SK-MEL-5 (cell line): ENCODE measurements at places on chromosomes 5 and 9. TPM values are rescaled to one million over a fixed set of nuclear protein-coding genes. Genes with fewer than 3 reads are reported as not detected.

IL7R gene
- 0.16 and 0.18 TPM in 2 replicates for total RNA-seq

REXO4 gene
- 27.3 and 29.2 TPM in 2 replicates for total RNA-seq

TRPM6 gene
- 0.03 and 0.16 TPM in 2 replicates for total RNA-seq

CARTPT gene
- total RNA-seq: not detected in 2 replicates

FCN1 gene
- not detected in 2 replicates for total RNA-seq

RNF208 gene
- not detected in 2 replicates for total RNA-seq

DMAC1 gene
- 19.3 and 23.3 TPM in 2 replicates for total RNA-seq

RGMB gene
- total RNA-seq: 14.9 and 18.3 TPM in 2 replicates

RNF20 gene
- 30.9 and 31.8 TPM in 2 replicates for total RNA-seq

IL3 gene
- total RNA-seq: not detected in 2 replicates

PCDHGB2 gene
- 1.5 and 1.7 TPM in 2 replicates for total RNA-seq

HAVCR1 gene
- total RNA-seq: not detected in 2 replicates

TNFAIP8 gene
- total RNA-seq: 5.6 and 7.5 TPM in 2 replicates

C5orf58 gene
- total RNA-seq: not detected in 2 replicates

IFNA21 gene
- total RNA-seq: not detected in 2 replicates

FUBP3 gene
- total RNA-seq: 58.2 and 61.0 TPM in 2 replicates

CCL21 gene
- not detected in 2 replicates for total RNA-seq

SLCO6A1 gene
- not detected in 2 replicates for total RNA-seq

LCN1 gene
- not detected in 2 replicates for total RNA-seq

ACER2 gene
- total RNA-seq: 1.4 and 2.5 TPM in 2 replicates

DMGDH gene
- total RNA-seq: not detected in 2 replicates

SNCB gene
- 0.11 and 0.26 TPM in 2 replicates for total RNA-seq

PCDHB8 gene
- 0.43 and 0.74 TPM in 2 replicates for total RNA-seq

NRARP gene
- 0.50 and 0.67 TPM in 2 replicates for total RNA-seq

PCDH12 gene
- not detected in 2 replicates for total RNA-seq

DNM1 gene
- total RNA-seq: 0.48 and 0.61 TPM in 2 replicates

IL5 gene
- not detected in 2 replicates for total RNA-seq

NMUR2 gene
- not detected in 2 replicates for total RNA-seq

CDH6 gene
- not detected in 2 replicates for total RNA-seq

ORM2 gene
- total RNA-seq: not detected in 2 replicates

SLC6A7 gene
- total RNA-seq: not detected in 2 replicates

CYLC2 gene
- total RNA-seq: not detected in 2 replicates

SCGB3A2 gene
- not detected in 2 replicates for total RNA-seq

TRIP13 gene
- 43.7 and 47.0 TPM in 2 replicates for total RNA-seq

TLR4 gene
- total RNA-seq: 1.9 and 3.0 TPM in 2 replicates

SPRY4 gene
- total RNA-seq: 27.0 and 33.6 TPM in 2 replicates

PRKAA1 gene
- 93.3 and 96.9 TPM in 2 replicates for total RNA-seq

OLFM1 gene
- total RNA-seq: 49.3 and 50.9 TPM in 2 replicates

RASGEF1C gene
- total RNA-seq: 0.13 and 0.40 TPM in 2 replicates
